ENCODE measurements at places on chromosomes 12 and 14.

DNA sequence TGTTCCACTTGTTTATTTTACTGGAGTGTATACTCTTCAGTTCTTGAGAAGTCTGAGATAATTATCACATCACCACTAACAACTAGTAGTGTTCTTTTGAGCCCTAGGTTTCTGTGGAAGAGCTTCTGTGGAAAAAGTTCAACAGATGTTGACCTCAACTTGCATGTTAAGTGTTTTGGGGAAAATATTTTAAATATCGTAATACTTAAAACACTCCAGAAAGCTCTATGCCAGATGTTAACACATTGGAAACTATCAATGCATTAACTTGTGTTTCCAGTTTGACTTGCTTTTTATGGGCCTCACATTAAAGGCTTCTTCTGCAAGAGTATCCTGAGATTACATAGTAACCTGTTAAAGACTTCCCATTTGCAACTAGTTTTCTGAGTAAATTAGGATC lies 173.1 kb downstream of the DUSP6 start:
- no peak for DNase-seq

GRCh38 chr14:77039285-77040058 lies 11.0 kb upstream of the IRF2BPL start:
- DNase-seq, result no peak

DNA sequence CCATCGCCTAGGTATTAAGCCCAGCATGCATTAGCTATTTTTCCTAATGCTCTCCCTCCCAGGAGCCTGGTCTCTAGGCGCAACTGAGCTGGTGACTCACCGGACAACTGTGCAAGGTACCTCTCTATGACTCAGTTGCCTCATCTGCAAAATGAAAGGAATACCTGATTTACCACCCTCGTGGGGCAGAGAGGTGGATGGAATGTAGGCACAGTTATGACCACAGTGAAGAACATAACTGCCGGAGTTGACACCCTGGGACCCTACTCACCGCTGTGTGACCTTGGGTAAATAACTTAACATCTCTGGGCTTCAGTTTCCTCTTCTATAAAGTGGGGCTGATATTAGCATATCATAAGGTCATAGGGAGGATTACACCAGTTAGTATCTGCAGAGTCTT lies 22.6 kb downstream of the BCL11B start:
- DNase-seq, result no peak

- DNase-seq, result no peak
Observed at GRCh38 chr12:66823857-66824570, 145.1 kb upstream of the GRIP1 start.

DNA sequence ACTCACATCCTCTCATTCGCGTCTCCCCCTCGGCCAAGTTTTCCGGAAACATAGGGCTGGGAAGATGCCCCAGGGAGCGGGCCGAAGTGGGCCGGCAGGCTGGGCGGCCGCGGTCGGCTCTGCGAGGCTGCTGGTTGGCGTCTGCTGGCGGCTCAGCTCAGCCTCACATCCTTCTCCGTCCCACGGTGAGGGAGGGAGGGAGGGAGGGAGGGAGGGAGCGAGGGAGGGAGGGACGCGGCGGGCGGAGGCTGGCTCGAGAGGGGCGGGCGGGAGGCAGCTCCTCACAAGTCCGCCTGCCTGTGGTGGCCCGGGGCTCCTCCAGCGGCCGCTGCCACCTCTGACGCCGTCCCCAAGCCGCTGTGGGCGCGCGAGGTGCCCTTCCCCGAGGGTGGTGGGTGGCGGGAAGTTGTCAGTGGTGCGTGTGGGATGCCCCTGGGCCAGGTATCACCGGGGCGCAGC lies 93.8 kb downstream of the RFLNA start:
- peak; percentile 53 for DNase-seq

- no peak for DNase-seq
Observed at GRCh38 chr14:68815298-68816182, 22.7 kb upstream of the ZFP36L1 start.

DNA sequence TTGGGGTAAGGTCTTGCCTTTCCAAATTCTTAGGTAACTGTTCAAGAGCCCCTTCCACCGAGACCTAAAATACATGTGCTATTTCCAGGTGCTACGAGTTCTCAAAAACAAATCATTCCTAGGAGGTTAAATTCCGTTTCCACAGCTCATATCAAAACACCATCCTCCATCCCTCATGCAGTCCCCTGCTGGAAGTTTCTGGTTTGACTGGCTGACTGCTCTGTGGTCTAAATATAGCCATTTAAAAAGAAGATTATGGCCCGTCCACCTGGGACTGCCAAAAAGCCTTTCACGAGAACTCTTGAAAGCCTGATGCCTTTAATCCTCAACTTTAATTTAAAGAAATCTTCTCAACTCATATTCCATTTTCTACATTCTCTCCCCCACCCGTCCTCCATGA lies 201.5 kb upstream of the MYL2 start:
- no peak for DNase-seq

DNA sequence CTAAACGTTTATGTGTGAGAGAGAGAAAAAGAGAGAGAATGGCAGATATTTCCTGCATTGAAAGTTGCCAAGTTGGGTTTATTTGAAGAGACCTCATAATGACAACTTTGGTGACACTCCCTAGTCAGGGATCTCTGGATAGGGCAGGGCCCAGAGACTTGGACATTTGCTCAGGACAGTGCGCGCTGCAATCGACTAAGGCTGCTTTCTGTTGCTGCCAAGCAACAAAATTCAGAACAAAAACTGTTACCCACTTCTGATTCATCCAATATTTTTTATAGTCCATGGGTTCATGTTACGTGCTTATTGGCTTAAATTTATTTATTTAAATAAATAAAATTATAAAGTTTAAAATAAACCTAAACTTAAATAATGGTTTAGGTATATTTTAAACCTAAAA lies 34.2 kb downstream of the PTGER2 start:
- no peak for DNase-seq

DNA sequence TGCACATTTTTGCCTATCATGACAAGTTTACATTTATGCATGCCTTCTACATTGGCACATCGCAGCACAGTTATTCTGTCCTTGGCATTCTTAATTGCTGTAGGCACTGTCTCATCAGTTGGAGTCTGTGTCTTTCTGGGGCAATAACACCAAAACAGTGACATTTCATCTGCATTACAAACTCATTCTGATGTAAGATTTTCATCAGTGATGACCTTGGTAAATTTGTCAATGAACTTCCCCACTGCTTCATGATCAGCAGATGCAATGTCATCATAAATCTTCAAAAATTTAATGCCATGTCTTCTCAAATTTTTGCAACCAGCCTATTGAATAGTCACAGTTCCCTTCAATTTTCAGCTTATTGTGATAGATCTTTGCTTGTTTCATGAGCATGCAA lies 85.5 kb downstream of the CAPZA3 start:
- DNase-seq, result no peak

DNA sequence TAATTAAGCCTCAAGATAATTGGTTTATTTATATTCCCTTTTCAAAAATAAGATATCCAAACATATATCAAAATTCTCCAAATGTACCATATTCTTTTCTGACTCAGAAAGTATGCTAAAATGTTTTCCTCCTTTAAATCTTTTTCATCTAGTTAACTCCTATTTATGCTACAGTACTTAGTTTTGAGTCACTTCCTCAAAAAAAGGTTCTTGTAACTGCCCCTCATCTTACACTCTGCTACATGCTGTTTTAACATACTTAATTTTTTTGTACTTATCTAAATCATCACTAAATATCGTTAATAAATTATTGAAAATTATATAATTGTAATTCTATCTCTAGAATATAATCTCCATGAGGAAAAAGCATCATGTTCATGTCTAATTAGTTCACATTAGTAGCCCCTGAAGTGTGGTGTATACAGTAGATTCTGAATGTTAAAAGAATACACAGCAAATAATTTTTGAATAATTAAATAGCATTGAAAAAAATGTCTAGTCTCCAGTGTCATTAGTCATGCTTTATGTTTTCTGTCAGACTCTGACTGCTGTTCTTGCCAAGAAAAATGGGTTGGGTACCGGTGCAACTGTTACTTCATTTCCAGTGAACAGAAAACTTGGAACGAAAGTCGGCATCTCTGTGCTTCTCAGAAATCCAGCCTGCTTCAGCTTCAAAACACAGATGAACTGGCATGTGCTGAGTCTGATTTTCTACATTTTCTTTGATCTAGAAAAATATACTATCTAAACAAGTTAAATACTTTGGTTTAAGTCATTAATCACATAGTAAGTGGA lies 3.5 kb downstream of the KLRD1 start:
- no peak for DNase-seq

DNA sequence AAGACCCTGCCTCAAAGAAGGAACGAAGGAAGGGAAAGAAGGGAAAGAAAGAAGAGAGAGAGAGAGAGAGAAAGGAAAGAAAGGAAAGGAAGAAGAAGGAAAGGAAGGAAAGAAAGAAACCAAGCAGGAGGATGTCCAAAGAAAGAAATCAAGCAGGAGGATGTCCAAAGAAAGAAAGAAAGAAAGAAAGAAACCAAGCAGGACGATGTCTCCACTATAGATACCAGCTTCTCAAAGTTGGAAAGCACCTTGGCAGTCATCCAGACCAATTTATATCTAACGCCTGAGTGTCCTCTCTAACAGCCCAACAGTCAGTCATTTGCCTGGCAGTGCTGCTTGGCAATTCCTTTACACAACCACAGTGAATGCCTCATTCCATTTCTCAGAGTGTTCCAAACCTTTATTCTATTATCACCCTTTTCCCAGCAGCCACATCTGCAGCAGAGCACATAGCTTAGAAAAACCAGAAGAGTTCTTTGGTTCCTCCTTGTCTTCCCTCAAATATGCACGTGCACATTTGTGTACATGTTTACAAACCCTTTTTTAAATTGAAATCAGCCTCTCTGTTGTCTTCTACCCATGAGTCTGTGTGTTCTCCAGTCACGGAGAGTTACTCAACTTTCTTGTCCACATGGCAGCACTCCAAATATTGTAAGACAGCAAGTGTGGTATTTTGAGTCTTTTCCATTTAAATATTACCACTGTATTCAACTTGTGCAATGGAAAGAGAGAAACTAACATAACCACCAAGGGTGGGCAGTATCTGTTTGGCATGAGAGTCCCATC lies 138.4 kb downstream of the STXBP6 start:
- DNase-seq, result peak; percentile 82

- DNase-seq, result no peak
Observed at GRCh38 chr14:94018308-94018707, 7.8 kb upstream of the OTUB2 start.

GRCh38 chr12:51033457-51034089 lies 7.4 kb upstream of the SLC11A2 start:
- no peak for DNase-seq

DNA sequence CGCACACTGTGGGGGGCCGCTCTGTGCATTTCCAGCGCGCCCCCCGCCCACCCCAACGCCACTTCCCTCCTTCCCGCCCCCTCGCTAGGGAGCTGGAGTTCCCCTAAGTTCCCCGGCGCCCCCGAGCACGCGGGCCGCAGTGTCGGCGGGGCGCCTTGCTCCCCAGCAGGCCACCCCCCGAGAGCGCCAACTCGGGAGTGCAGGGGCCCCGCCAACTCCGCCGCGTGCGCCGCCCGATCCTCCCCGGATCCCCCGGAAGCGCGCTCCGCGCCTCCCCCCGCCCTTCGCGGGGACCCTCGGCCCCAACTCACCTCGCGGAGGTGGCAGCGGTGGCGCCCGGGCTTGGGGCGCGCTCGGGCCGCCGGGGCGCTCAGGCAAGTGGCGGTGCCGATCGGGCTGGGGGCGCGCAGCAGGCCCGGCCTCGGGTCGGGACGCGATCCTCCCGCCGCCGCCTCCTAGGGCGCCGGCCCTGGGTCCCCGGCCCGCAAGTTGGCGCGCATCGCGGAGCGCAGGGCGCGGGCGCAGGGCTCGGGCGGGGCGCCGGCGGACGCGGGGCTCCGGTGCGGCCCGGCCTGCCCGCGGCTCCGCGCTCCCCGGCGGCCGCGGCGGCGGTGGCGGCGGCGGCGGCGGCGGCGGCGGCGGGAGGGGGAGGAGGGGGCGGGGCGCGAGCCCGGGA lies at the start of gene NCOR2:
TSS of gene NCOR2 (minus strand) at position 616 of the 676 bp plus-strand sequence. CDS start 72,361 bp downstream, outside the sequence.
- no peak for DNase-seq

DNA sequence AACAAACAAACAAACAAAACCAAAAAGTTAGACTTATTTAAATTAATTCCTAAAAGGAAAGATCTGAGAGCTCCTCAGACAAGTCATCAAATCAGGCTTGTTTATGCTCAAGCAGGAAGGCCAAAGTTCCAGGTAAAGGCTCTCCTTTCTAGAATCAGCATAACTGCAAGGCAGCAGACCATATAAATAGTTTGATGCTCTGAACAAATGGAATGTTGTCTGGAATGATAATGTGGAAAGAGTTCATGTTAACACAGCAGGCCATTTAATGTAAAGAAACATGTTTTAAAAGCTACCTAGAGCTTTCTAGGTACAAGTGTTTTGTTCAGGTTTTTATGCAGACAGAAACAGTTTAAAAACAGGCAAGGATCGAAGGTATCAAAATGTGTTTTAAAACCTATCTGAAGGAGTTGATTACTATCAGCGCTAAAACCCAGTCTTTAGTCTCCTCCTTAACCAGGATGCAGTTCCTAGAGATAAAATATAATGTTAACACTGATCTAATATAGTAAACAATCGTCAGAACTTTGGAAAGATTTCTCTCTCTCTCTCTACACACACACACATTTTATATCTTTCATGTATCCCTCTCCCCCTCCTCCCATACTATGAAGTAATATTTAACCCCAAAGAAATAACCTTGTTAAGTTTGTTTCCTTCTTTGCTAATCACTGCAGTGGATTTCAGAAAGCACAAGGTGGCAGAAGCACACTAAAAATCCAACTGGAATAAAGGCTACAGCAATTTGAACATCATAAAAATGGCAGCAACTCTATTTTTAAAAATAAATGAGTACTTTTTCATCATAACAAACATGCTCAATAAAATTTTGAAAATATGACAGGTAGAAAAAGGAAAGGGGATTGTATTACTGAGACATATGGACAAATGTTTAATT lies 135.5 kb downstream of the PAWR start:
- no peak for DNase-seq

All from fibroblast of skin of left biceps (primary cell).